SHP77 treated with DMSO at 0.1 percent for 48 hours (cell line): ENCODE measurements at places on chromosomes 5 and 9.
A peak's percentile ranks its signal among the peaks of the same experiment; 100 is the strongest.

- no peak for DNase-seq
Observed at GRCh38 chr5:156096259-156096658, 230.7 kb upstream of the SGCD start.

GRCh38 chr5:117794847-117795246 is 1193.5 kb downstream of the DTWD2 start:
- DNase-seq: no peak

GRCh38 chr5:135993335-135993879 is 35.4 kb upstream of the TGFBI start:
- no peak for DNase-seq

- no peak for DNase-seq
Observed at GRCh38 chr5:178739452-178740180, 9.2 kb upstream of the ZNF354A start.

DNA sequence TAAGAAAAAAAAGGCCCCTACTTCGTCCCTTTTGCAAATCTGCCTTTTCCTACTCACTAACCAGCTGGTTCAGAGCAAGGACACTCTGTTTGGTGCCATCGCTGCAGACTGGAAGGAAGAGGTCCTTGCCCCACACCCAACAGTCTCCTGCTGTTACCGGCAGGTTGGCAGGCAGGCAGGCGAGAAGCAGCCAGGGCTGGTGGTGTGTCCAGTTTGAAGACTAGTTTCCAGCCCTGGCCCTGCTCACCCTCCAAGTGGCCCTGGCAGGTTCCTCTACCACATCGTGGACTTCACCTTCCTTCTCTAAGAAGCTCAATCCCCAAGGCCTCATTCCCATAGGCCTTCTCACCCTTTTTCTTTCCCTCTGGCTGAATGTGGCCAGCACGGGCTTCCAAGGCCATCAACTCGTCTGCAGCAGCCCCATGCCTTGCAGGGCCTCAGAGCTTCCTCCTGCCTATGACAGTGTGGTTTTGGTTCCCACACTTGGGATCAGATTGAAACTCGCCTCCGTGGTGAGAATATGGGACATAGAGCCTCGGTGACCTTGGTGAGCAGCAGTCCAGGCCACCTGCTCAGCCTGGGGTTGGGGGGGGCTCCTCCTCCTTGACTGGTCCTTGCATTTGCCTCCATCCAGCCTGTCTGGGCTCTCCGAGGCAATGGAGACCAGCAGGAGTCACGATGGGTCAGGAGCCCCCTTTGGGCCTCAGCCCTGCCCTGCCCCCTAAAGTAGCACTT is 22.9 kb downstream of the TGFBI start:
- DNase-seq: no peak

GRCh38 chr5:17852740-17853139 is 218.5 kb downstream of the TAF11L14 start:
- no peak for DNase-seq

DNA sequence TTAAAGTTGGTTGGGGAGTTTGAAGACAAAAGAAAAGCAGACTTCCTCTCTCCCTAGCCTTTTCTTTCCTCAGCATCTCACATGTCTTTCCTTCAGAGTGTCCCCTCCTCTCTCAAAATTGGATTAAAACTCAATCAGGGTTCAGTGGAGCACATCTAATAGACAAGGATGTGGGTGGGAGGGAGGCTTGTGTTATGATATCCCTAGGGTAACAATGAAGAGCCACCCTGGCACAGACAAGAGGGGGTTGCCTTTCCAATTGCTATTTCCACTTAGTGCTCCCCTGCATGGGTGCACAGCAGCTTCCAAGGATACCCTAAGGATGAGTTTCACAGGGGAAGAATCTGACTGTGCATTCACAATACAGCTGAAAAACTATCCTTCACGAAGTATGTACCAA is 585.2 kb upstream of the C9orf72 start:
- no peak for DNase-seq

- DNase-seq: no peak
Observed at GRCh38 chr5:79301046-79301712, 65.2 kb downstream of the JMY start.

DNA sequence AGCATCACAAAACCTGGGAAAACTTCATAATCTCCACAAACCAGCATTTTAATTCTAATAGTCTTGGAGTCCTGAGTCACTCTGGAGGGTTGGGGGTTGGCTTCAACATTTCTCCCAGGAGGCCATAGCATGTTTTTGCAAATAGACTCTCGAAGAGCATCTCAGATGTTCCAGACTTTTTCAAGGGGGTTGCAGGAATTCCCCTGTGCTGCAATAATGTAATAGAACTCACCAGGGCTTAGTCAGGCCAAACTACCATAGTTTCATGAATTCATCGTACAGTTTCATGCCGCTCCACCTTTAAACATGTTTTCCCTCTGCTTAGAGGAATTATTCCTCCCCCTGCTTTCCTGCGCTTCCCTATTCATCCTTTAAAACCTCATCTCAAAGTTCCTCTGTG is 499.5 kb upstream of the KLF4 start:
- DNase-seq: no peak

- DNase-seq: no peak
Observed at GRCh38 chr5:172412724-172413286, 41.5 kb downstream of the SH3PXD2B start.

DNA sequence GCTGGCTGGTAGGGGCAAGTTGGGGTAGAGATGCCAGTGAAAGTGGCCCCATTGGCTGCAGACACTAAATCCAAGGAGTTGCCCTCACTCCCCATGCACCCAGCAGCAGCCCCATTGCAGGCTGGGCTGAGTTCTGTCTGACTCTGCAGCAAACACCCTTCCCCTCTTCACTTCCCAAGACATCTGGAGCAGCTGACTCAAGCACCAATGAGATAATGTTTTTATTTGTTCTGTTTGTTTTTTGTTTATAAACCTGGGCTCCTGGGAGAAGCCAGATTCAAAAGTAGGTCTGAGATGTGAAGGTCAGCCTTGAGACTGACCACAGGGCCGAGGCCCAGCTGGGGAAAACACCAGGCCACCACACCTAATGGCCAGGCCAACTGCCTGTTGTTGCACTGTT is 545.9 kb upstream of the KLF4 start:
- no peak for DNase-seq

DNA sequence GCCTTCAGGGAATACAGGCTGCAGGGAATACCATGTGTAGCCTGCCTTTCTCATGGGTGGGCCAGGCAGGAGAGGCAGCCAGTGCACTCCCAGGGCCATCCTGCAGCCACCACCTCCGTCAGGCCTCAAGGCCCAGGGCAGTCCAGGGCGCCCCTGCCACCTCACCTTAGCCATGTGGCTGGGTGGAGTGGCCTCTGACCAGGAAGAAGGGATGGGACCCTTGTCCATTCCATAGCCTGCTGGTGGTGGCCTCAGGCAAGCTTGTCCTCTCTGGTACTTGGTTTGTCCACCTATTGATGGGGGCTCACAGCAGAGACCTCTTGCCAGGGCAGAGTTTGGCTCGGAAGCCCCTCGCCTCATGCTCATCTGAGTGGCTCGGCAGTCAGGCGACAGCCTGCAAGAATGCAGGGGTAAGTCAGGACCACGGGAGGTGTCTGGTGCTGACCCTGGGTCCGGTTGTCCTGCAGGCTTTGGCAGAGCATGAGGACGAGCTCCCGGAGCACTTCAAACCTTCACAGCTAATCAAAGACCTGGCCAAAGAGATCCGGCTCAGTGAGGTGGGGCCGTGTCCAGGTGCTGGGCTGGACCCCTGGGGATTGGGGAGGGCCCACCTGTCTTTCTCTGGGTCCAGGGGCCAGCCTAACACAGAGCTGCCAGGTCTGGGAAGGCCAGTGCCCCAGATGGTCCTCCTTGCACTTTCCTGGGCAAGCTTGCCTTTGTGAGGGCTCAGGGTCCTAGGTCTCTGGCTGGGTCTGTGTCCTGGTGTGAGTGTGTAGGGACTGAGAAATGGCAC is 82.9 kb downstream of the PHF2 start:
- no peak for DNase-seq

- DNase-seq: peak; percentile 53
Observed at GRCh38 chr5:31638748-31639418, at the start of gene PDZD2. TSS of gene PDZD2 (plus strand) at chr5:31639131.

GRCh38 chr5:68534131-68534940 is 318.8 kb downstream of the PIK3R1 start:
- no peak for DNase-seq

DNA sequence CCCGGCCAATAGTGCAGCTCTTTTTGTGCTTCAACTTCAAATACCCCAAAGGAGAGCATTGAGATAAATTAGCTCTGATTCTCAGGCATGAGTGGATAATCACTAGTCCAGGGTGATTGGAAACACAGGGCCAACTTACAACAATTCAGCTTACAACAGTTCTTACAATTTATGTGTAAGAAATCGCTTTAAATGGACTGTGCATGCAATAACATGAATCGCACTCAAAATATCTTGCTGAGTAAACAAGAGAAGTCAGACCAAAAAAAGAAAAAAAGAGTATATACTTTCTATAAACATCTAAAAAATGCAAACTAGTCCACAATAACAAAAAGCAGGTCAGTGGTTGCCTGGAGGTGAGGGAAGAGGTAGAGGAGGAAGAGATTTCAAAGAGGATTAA is 150.6 kb upstream of the EDIL3 start:
- no peak for DNase-seq

GRCh38 chr9:30329431-30329830 is 2055.0 kb upstream of the ACO1 start:
- DNase-seq: no peak

DNA sequence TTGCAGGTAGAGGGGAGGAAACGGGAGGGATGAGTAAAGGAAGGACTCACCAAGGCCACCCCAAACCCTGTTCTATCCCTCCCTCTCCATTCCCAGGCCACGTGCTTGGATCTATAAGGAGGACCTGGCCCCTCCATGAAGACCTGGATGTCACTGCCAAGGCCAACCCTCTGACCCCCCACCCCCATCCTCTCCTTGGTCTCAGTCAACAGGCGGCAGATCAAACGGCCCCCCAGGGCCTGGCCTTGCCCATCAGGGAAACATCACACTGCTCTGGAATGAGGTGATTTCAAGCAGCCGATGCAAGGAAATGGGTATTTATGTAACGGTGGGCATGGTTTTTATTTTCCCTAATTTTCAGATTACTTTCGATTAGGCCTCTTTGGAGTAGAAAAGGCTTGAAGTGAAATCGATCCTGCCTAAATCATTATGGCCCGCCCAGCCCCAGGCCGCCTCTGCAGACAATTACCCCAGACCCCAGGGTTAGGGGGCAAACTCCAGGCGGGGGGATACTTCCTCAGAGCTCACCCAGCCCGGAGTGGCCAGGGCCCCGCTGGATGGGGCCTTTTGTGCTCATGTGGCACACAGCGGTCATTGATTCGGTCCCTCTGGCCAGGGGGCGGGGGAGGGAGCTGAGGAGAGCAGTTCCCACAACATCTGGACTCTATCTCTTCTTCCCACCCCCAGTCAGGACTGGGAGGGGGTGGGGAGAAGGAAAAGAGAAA is 125.3 kb downstream of the PHF2 start:
- no peak for DNase-seq

DNA sequence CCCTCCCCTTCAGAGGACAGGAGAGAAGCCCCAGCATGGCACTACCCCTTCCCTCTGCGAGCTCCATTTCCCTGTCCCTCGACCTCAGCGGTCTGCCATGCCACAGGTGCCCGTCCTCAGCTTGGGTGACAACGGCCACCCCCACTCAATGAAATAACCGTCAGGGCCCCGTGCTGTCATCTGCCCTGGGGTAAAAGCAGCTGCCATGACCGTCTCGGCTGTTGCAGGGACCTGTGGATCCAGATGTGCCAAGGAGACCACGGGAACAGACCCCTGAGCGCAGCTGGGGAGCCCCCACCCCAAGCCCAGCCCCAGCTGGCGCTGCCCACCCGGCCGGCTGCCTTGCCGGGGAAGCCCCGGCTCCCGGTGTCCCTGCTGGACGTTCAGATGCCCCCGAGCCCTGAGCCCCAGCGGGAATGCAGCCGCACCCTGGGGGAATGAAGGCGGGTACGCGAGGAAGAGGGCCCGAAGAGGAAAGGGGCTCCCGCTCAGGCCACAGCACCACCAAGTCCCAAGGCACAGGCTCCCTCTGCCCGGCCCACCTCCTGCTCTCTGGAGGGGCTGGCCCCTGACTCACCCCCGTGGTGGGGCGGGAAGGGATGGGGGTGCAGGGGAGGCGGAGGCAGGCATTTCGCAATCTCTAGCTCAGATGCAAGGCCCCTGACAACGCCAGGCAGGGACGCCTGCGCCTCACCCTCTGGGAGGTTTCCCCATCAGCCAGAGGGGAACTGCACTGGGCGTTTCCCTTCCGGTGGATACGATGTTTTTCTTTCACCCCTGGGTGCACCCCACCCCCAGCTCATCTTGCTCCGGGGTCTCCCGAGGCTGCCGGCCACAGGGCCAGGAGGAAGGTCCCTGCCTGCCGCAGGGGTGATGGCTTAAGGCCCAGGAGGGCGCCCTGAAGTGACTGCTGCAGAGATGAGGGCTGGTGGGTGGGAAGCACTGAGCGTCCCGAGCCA is 49.2 kb downstream of the NACC2 start:
- no peak for DNase-seq

- no peak for DNase-seq
Observed at GRCh38 chr5:85545129-85545528, 1072.6 kb upstream of the COX7C start.

GRCh38 chr9:13956107-13956506 is 357.8 kb downstream of the NFIB start:
- DNase-seq: no peak

- DNase-seq: no peak
Observed at GRCh38 chr5:7991125-7991821, 122.3 kb downstream of the MTRR start.

GRCh38 chr5:157113002-157113401 is 4.2 kb upstream of the HAVCR2 start:
- DNase-seq: no peak

DNA sequence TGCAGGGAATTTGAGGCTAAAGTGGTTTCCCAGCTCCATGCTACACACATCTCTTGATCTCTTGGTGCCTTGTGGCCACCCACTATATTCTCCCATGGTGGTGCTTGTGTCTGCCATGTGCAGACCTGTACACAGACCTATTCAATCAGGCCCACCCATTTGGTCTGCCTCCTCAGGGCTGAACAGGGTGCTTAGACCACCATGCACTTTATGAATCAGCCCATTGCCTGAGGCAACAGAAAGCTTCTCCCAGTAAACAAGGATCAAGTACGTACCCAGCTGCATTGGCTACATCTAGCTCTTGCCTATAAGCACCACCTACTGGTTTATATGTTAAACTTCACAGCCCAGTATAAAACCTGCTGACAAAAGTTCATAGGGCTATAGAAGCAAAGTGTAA is 664.3 kb upstream of the EDIL3 start:
- peak; percentile 9 for DNase-seq

GRCh38 chr9:105708405-105708804 is 14.1 kb downstream of the TMEM38B start:
- DNase-seq: no peak

GRCh38 chr5:172839669-172840431 is 5.8 kb downstream of the ERGIC1 start:
- DNase-seq: no peak
